8988T (cell line): ENCODE measurements at places on chromosomes 2 and 18.

- DNase-seq: no peak
Observed at GRCh38 chr18:52341608-52342381, 1.8 kb downstream of the DCC start.

GRCh38 chr2:158297606-158298005 lies 158.9 kb downstream of the CCDC148 start:
- DNase-seq: no peak

DNA sequence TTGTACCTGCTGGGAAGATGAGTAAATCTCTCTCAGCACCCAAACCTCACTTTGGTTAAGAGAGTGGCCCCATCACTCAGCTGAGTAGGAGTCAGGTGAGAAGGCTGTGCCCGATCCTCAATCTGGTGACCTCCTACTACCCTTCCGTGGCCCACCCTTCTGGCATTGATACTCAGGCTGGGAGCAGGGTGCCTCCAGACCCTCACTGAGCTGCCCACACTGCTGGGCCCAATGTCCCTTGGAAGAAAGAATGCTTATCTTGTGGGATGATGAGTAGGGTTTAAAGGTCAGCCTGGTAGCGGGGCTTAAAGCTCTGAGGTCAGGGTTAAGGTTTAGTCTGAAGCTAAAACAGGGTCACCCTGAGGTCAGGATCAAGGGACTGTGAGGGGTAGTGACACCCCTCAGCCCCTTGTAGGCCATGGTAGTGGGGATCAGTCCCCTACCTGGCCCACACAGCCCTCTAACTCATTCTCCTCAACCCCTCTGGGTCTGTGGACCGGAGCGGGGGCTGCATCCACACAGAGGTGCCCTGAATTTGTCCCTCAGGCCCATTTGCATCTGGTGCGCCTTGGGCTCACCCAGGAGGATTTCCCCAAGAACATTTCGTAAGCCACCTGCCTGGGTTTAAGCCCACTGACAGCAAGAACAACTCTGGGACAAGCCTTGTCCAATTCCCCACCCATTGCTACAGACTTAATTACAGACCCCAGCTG lies 123.8 kb downstream of the CYP26B1 start:
- no peak for DNase-seq

DNA sequence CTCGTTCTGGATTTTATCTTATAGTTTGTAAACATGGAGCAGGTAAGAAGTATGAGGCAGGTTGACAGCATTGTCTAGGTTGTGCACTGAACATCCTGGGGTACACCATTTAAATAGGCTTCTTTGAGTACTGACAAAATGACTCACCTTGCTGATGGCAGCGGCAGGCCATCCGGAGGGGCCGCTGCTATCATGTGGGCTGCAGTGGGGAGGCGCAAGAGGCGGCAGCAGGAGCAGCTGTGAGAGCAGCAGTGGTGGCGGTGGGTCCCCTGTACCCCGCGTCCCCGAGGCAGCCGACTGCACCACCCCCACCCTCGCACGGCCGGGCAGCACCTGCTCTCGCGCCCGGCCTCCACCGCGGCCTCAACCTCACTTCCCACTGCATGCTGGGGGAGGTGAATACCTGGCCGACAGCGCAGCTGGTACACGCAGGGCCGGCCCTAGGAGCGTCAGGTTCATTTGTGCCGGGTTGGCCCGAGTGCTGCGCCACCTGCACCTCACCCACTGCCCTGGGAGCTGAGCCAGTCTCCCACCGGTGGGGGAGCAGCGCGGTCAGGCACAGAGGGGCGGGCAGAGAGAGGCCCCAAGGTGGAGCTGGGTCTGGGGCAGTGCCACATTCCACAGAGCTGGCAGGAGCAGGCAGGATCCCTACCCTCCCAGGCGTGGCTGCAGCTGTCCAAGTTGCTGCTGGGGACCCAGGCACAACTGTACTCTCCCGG lies 154.5 kb upstream of the RBMS1 start:
- no peak for DNase-seq
